ENCODE measurements at places on chromosomes 6 and 20.

DNA sequence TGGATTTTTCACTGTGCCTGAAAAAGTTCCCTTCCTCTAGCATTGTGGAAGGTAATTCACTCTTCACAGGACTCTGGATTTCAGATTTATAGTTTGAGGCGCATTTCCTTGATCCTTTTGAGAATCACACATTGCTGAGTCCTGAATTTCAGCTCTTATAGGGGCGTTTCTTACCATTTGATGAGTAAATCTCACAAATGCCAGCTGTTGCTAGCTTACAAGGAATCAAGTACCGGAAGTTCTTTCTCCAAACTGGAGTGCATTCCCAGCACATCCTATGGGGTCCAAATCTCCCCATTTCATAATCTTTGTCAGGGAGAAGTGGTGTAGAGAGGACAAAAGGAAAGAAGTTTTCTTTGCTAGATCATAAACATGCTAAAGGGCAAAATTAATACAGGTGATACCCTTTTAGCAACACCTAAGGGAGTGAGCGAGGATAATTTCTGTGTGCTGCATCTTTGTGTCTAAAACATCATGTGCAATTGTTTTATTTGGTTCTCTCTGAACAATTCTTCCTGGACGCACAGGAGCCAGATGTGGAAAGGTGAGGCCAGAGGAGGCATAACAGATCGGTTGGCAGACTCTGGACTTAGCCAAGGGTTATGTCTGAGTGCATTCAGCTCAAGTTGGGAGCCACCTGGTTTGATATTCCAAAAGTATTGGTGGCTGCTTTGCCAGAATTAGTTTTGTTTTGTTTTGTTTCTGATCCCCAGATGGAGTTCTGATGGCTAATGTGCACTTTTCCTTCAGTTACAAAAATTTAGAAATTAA is 37.4 kb upstream of the EYA2 start:
- DNase-seq, result no peak

- no peak for DNase-seq
These were observed 105.0 kb downstream of the OLIG3 start for GRCh38 chr6:137389150-137389704.

GRCh38 chr6:111792241-111792640 is 81.0 kb downstream of the FYN start:
- no peak for DNase-seq

GRCh38 chr20:40336533-40336932 is 352.5 kb downstream of the MAFB start:
- no peak for DNase-seq

- DNase-seq, result no peak
These were observed 44.9 kb downstream of the CPXM1 start for GRCh38 chr20:2755451-2756055.

DNA sequence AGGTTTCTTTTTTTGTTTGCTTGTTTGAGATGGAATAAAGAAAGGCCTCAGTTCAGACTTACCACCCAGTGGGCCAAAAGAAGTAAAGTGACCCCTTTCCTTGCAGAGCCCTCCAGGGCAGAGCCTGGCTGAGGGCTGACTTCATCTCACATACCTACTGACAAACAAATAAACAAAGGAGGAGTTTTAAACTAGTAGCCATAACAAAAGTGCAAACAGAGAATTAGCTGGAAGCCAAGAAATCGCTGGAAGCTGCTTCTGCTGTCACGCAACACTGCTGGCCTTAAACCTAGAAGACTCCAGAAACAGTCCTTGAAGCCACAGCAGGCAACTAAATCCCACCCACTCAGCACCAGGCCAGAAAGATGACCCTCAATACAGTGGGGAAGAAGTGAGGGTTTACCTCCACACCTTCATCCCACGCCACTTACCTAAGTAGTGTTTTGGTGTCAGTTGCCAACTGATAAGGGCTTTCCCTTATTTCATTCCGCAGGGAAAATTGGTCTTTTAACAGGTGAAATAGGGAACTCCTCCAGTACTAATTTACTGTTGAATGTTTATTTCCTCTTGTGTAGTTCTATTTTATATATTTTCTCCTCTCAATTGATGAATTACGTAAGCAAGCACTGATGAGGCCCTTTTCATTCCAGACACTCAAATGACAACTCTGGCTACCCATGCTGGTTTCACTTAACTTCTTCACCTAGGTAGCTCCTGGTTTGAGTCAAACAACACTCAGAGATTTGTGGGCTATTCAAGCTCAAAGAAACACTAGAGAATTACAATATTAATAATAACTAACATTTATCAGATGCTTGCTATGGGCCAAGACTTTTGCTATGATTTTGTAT is 46.2 kb downstream of the EDN1 start:
- no peak for DNase-seq

- no peak for DNase-seq
These were observed 9.5 kb upstream of the PABPC1L start for GRCh38 chr20:44900231-44900854.

GRCh38 chr20:45157962-45158361 is 16.7 kb upstream of the PI3 start:
- peak; percentile 33 for DNase-seq

DNA sequence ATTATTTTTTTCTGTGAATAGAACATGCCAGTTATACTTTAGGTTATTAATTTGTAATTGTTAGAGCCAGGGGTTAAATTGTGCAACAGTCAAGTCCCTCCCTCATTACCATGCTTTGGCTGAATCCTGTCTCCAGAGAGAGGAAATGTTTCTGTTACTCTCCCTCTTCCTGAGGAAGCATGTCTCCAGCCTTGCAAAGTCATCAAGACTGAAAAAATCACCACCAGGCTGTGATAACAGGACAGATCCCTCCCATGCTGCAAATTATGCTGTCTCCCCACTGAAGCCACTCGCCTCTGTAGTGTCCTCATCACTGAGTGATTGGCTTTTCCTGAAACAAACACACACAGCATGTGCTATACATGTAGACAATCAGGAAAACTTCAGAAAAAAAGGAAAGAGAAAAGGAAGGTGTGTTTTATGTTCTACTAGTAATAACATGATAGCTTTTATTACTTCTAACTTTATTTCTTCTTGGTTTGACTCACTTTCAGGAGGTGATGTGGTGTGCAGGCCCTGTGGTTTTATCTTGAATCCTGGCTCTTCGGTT is 290.0 kb upstream of the JAG1 start:
- no peak for DNase-seq

DNA sequence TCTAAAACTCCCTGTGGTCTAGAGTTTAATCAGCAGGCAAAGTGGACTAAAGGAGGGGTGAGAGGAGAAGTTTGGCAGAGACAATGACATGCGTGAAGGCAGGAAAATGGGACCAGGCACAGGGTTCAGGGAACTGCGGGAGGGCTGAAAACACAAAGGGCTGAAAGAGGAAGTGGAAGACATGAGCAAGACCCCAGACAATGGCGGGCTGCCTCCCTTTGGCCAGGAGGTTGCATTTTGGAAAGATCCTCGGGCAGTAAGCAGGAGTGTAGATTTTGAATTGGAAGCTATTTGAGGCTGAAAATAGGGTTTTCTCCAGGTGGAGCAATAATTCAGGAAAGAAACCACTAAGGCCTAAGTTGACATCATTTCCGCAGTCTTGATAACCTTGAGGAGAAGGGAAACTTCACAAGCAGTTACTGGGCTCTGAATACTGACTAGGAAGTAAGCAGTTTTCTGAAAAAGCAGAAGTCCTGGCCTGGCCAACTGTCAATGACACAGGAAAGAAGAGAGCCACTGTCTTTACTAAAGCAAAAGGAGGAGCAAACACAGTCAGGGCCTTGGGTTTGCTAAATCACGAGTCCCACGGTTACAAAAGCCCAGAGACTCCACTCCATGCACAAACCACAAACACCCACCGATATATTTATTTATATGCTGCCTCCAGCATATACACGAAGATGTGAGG is 3.4 kb downstream of the LY86 start:
- DNase-seq, result no peak

DNA sequence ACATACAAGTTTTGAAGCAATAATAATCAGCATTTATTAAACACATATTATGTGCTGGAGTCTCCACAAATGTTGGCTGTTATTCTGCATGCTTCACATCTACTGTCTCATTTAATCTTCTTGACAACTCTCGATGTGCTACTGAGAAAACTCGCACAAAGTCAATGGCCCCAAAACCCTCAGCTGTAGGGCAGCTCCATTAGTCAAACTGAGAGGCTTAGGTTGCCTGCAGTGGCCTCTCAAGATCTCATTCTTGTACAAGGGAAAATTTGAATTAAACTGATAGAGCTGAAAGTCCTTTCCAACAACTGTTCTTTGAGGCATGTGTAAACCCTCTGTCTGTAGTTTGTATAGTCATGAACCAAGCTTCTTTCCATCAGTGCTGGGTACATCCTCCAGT is 49.8 kb downstream of the MBOAT1 start:
- DNase-seq, result no peak

- DNase-seq, result no peak
These were observed 164.9 kb upstream of the EPHA7 start for GRCh38 chr6:93584300-93584699.

- DNase-seq, result no peak
These were observed 249.6 kb downstream of the SOD2 start for GRCh38 chr6:159443417-159443920.

- DNase-seq, result no peak
These were observed 58.0 kb upstream of the AHI1 start for GRCh38 chr6:135555550-135555949.

GRCh38 chr6:108574457-108575141 is 13.9 kb downstream of the FOXO3 start:
- DNase-seq, result no peak

- DNase-seq, result no peak
These were observed 85.7 kb upstream of the CDH4 start for GRCh38 chr20:61166324-61166723.

DNA sequence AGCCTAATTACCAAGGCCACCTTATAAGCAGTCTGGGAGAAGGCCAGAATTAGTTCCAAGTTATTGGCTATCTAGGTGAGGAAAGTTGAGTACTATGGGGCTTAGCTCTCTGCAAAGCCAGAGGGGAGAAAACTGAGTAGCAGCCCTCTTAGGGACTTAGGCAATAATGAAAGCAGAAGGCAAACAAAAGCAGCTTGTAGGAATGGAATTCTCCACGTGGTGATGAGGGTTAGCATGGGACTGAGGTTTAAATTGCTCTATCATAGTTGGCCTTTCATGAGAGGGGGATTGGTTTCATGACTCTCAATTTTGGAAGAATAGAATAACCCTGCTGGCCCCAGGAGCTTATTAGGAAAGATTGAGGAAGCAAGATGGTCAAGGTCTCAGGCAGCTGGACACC is 7.0 kb upstream of the UBE2J1 start:
- DNase-seq, result no peak

DNA sequence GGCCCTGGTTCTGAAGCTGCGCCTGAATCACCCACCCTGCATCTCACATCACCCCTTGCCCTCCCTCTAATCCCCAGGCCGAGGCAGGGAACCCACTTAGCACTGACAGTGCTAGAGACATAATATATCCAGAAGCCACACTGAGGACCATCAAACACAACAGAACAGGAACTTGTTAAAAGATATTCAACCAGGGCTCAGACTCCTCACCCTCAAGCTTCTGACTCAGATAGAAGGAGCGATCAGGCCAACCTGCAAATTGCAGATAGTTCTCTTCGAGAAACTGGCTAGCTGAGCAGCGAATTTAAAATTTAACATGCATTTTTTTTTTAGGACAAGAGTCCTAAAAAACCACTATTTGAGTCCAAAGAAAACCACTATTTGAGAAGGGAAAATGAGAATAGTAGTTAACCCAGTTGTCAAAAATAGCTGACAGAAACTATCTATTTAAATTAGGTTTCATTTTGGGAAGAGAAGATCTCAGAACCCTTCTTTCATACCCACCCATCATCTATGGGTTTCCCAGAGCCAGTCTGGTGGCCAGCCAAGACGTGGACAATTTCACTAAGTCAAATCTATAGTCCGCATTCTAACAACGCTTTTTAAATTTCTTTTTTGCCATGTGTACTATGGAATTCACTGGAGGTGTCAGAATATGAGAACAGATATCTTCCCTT is 95.6 kb downstream of the OPRM1 start:
- no peak for DNase-seq

DNA sequence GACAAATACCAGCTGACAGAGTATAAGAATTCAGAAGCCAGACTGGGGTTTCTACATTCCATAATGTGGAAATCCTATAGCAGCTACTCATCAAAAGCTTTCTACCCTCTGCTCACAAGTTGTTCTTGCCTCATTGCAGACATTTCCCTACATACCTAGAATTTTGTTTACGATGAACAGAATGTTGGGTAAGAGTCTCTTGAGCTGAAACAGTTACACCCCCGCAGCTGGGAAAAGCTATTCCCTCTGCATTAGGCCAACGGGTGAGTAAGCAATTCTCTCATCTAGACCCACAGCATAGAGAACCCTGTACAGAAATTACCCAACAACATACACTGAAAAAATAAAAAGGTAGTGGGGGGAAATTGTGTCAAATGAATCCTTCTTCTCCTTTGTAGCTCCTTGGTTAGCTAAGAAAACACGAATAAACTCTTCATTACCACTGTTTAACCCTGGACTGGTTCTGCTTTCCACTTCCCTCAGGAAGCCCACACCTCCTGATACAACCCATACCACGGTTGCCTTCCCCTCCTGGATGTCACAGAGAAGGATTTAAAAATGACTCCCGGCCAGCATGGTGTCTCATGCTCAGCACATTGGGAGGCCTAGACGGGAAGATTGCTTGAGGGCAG is 215.0 kb upstream of the SHLD1 start:
- DNase-seq, result no peak

- DNase-seq, result no peak
These were observed 459.2 kb upstream of the RUNX2 start for GRCh38 chr6:44868910-44869309.

DNA sequence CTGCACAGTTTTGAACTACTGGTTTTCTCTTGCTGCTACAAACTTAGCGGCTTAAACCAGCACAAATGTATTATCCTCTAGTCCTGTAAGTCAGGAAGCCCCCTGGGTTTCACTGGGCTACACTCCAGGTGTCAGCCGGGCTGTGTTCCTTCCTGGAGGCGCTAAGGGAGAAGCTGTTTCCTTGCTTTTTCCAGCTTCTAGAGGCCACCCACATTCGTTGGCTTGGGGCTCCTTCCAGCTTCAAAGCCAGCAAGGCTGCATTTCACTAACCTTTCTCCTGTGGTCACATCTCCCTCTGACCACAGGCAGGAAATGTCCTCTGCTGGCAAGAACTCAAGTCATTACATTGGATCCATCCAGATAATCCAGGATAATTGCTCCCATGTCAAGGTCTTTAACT is 350.6 kb upstream of the PLCB4 start:
- peak; percentile 14 for DNase-seq

DNA sequence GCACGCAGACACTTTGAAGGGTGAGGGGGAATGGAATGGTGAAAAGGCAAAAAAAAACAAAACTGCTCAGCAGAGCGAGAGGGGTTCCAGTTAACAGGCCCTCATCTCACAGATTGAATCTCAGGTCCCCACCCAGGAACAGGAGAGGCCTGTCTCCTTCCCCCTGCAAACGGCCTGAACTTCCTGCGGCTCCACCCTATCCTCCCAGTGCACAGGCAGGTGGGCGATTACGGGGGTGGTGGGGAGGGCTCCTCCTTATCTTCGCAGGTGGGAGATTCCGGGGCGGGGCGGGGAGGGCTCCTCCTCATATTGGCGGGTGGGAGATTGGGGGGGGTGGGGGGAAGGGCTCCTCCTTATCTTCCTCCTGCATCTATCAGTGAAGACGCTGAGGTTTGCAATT is 129.0 kb downstream of the SOX4 start:
- DNase-seq, result no peak

GRCh38 chr6:54578261-54578660 is 268.3 kb upstream of the FAM83B start:
- DNase-seq, result no peak

All from SW480 (cell line).